ENCODE measurements at places on chromosomes 6 and 20.

- DNase-seq = no peak
Measured at GRCh38 chr6:116354236-116354635, 16.5 kb upstream of the DSE start.

GRCh38 chr6:137775720-137776119, 91.3 kb upstream of the TNFAIP3 start:
- DNase-seq = no peak

GRCh38 chr6:79813854-79814709, 133.3 kb downstream of the ELOVL4 start:
- DNase-seq = peak; percentile 64

- DNase-seq = no peak
Measured at GRCh38 chr6:112413780-112414179, 66.7 kb downstream of the RFPL4B start.

GRCh38 chr6:47934023-47934422, 152.2 kb downstream of the OPN5 start:
- no peak for DNase-seq

- DNase-seq = peak; percentile 18
Measured at GRCh38 chr6:7085911-7086310, 21.9 kb upstream of the RREB1 start.

- DNase-seq = no peak
Measured at GRCh38 chr6:128303870-128304269, 216.5 kb downstream of the PTPRK start.

DNA sequence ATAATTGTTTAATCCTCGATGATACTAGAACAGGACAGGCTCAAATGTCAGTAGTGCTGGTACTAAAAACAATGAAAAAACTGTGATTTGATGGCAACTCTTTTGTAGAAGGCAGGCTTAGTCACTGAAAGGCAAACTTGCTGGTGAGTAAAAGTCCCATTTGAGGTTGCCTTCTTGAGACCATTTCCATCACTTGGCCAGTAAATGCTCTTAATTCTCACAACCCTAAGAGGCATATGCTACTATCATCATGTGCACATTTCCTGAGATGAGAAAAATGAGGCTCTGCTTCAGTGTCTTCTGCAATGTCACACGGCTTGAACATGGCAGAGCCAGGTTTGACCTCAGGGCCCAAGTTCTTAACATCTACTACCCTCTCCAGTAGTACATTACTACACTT, 9.9 kb downstream of the AKIRIN2 start:
- no peak for DNase-seq

All from HFFc6 (cell line).